ENCODE measurements at places on chromosomes 4 and X.
A peak's percentile ranks its signal among the peaks of the same experiment; 100 is the strongest.

DNA sequence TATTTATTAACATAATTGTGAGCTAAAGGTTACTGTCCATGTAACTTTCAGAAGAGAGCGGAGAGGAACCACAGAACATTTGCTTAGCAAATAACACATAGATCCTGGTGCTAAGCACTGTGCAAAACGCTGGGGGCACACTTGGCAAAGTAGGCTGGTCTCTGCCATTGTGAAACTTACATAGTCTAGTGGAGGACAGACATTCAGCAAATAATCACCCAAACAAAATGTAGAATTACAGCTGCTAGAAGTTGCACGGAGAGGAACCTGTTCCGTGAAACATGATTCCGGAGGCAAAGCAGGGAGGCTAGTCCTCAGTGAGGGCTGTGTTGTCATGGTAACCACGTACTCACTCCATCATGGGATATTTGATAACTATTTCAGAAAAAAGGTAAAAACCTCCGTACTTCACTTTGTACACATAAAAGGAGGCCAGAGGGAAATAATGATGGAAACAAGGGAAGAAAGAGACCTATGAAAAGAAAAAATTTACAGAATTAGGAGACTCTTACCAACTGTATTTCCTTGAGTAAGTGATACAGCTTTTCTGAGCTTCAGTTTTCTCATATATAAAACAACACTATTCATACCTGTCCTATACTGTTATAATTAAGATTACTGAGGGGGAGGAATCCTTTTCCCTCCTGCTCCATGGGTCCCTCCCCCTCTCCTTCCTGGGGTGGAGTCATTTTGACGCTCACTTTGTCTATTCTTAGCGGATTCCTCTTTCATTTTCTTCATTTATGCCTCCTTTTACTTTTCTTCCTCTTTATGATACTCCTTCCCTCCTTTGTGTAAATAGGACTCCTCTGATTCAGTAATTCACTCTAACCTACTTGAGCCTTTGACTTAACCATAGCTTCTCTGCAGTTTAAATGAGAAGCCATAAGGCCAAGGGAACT lies 825 bp upstream of the RASGEF1B start:
- DNase-seq, result no peak

DNA sequence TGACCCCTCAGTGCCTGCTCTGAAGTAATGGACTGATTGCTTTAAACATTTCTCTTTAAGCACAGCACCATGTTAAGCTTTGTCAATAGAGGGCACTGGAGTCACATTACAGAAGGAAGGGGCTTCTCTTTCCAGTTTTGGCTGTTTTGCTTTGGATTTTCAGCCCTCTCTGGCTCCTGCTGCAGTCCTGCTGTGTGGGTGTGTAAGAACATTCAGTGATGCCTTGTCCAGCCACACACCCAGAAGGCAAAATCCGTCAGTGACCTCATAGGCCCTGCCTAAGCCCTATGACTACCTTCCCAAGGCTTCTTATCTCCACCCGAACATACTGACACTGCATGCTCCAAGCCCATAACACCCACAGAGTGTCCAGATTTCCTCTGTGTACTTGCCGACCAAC lies 215.3 kb upstream of the CTSO start:
- peak; percentile 26 for DNase-seq

GRCh38 chrX:107707866-107708265 lies 67.7 kb downstream of the TSC22D3 start:
- DNase-seq, result no peak

GRCh38 chr4:28835501-28835900 lies 1884.7 kb upstream of the PCDH7 start:
- DNase-seq, result no peak

DNA sequence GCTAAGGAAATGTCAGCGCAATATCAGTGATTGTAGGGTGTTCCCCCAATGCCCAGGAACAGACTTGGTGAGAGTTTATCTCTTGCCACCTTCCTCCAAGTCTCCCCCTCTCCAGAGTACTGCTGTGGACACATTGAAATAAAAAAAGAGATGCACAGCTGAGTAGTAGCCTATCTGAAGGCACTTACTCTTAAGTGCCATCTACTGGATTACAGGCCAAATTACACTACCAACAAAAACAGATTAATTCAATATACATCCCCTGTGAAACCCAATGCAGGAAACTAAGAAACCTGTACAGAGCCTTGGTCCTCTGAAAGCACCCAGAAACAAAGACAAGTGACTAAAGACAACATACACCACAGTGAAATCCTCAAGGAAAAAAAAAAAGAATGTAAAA lies 460.3 kb downstream of the ZIC3 start:
- DNase-seq, result no peak

DNA sequence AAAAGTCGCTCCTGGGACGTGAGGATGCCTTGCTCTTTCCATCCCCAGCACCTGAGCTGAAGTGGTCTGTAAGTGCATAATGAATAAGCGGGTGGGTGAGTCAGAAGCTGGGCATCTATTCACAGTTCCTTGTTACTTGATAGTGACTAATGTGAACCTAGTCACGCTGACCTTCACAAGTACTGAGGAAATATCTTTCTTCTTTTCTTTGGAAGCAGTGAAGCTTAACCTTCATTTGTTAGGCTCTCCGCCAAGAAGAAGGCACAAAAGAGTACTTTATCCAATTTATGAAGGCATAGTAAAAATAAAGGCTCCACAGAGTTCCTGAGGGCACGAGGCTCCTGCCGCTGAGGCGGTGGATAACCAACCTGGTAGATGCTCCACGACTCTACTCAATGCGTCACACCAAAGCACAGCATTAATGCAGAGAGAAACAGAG lies 475.7 kb upstream of the SLIT2 start:
- no peak for DNase-seq

DNA sequence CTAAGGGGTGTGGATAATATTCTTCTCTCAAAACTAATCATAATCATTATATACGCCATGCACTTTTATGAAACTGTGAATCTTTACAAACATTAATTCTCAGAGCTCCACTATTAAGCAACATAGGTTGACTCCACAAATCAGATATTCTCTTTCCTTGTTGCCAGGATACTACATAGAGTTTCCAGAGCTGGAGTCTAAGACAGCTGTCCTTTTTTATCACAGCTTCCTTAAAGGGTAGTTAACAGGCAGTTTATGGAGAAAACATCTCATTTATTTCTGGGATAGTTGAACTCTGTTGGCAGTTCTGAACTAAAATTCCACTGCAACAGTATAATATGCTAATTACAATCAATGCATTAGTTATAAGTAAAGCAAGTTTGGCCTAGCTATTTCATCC lies 152.1 kb upstream of the PPP1R2C start:
- no peak for DNase-seq

GRCh38 chr4:81471588-81472280 lies at the start of gene RASGEF1B:
Gene RASGEF1B, minus strand, starts transcription at chr4:81471907. Its CDS starts 12,399 bp downstream, at chr4:81459508.
- DNase-seq, result peak; percentile 93

GRCh38 chr4:38316045-38316444 lies 348.0 kb upstream of the KLF3 start:
- no peak for DNase-seq

GRCh38 chrX:26915064-26915463 lies 548.1 kb downstream of the PPP4R3C start:
- DNase-seq, result no peak

- no peak for DNase-seq
Observed at GRCh38 chr4:143405075-143405730, 68.5 kb downstream of the GAB1 start.

DNA sequence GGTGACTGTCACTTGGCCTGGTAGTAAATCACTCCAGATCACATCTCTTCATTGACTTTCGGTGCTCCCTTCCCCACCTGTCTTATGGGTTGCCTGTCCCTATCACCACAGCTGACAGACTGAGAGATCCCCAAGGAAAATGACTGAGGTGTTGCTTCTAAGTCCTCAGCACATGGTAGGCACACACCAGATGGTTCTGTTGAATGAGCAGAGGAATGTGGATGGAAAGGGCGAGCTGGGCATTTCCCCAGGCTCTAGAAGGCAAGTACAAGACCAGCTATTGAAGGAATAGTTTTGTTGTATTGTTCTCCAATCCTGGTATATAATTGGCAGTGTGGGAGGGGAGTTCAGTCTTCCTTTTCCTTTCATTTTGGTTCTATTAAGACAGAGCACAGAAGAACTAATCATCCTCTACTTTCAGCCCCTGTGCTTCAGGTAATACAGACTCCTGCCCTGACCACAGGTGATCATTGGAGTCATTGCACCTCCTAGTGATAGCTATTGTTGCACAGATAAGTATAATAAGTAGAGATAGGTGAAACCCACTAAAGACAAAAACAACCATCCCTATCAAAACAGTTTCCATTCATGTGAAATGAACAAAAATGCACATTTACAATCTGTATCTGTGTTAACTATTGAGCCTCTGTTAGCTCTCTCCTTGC lies 158.6 kb downstream of the TRAM1L1 start:
- no peak for DNase-seq

GRCh38 chrX:22730542-22730941 lies 269.2 kb upstream of the DDX53 start:
- no peak for DNase-seq

GRCh38 chrX:126137899-126138298 lies 28.2 kb downstream of the DCAF12L2 start:
- no peak for DNase-seq

DNA sequence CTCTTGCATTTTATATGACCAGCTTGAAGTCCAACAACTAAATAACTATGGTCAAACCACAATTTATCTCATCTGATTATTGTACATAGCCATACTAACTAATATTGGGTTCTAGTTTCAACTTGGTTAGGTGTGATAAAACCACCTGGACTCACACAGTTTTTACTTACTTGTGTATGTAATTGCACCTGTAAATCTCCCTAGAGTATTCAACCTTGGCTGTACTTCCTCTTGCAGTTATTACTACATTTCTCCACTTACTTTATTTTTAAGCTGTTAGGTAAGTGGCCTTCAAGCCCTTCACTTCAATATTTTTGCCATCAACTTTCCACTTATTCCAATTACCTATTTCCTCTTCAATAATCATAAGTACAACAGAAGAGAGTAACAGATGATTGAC lies 115.8 kb upstream of the ANKRD50 start:
- DNase-seq, result no peak

- no peak for DNase-seq
Observed at GRCh38 chr4:125187226-125188176, 127.3 kb upstream of the FAT4 start.

DNA sequence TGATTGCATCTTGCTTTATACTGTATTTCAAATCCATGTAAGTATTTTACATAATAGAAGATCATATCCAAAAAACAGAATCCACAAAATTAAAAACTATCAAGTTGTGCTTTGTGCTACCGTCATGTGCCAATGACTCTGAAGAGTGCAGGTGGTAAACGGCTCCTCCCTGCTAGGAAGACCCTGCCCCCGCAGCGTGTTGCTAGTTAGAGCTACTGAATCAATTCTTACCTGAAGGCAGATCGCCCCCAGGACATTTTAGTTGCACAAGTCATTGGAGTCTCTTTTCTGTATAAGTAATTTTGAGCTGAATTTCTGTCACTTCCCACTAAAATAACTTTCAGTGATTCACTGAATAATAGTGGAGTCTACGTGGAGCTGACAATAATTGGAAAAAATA lies 599.5 kb upstream of the ZFP42 start:
- no peak for DNase-seq

GRCh38 chrX:9775930-9776329 lies 10.3 kb upstream of the GPR143 start:
- no peak for DNase-seq

DNA sequence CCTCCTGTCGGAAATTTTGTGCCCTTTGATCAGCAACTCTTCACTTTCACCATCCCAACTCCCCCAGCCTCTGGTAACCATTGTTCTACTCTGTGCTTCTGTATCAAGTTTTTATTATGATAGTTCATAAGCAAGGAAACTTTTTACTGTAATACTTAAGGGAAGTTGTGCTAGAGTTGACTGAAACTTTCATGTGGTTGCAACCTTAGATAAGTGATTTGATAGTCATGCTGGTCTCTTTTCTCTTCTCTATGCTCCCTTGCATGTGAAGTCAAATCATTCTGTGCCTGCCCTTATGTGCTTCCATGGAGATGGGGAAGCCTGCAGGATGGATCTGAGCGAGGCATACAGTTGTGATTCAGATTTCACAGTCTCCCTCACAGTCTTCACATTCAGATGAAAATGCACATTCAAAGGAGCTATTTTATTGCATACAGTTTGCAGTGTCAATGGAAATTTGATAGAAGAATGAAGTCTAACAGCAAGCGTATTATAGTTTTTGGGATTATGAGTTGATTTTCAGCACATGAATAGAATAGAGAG lies 1428.3 kb upstream of the TENM3 start:
- no peak for DNase-seq

DNA sequence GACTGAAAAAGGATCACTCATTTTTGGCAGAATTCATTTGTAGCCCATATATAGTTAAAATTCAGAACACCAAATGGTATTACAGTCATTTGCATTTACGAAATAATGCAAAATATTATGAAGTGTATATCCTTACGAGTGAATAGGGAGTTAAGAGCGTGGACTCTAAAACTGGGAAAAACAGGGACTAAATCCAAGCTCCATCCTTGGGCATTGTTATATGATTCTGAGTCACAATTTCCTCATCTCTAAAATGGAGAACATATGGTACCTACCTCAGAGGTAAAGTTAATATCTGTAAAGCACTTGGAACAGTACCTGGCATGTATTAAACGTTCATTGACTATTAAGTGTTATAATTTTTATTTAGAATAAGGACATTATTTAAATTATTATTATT lies 106.3 kb downstream of the ZAR1 start:
- no peak for DNase-seq

- DNase-seq, result no peak
Observed at GRCh38 chr4:132344924-132345828, 803.9 kb upstream of the PCDH10 start.

- peak; percentile 25 for DNase-seq
Observed at GRCh38 chr4:3009422-3009821, 46.1 kb downstream of the GRK4 start.

DNA sequence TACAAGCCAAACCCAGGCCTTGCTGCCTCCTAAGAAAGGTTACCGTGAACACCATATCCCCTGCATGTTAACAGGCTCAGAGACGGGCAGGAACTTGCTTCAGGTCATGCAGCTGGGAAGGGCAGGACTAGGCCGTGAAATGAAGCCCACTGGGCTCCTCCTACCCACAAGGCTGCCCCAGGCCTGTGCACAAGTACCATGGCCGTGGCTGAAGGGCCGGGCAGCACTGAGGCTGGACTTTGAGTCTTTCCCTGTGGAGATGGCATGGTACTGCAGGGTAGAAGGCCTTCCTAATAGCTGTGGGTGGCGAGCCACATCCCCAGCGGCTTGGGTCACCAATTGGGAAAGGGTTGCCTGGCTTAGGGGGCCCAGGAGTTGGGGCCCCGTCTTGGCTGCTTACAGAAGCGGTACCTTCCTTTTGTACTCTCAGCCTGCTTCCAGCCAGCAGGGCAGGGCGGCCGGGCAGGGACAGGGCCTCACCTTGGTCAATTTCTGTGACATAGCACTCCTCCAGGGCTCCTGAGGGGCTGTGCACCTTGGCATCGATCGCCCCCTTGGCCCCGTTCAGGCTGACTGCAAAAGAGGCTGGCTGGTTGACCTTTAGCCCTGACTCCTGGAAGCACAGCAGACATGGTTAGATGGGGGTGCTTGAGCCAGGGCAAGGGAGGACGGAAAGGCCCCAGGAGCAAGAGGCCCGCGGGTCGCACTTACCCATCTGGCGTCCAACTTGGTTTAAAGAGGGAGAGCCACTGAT lies 23.8 kb downstream of the FLNA start:
- no peak for DNase-seq

- no peak for DNase-seq
Observed at GRCh38 chr4:101356928-101357327, 9.6 kb upstream of the PPP3CA start.

GRCh38 chr4:115113506-115114106 lies at the start of gene NDST4:
Gene NDST4, minus strand, starts transcription at chr4:115113620. Its CDS starts 36,584 bp downstream, at chr4:115077036.
- no peak for DNase-seq
